ENCODE measurements at places on chromosomes 3 and 15.

DNA sequence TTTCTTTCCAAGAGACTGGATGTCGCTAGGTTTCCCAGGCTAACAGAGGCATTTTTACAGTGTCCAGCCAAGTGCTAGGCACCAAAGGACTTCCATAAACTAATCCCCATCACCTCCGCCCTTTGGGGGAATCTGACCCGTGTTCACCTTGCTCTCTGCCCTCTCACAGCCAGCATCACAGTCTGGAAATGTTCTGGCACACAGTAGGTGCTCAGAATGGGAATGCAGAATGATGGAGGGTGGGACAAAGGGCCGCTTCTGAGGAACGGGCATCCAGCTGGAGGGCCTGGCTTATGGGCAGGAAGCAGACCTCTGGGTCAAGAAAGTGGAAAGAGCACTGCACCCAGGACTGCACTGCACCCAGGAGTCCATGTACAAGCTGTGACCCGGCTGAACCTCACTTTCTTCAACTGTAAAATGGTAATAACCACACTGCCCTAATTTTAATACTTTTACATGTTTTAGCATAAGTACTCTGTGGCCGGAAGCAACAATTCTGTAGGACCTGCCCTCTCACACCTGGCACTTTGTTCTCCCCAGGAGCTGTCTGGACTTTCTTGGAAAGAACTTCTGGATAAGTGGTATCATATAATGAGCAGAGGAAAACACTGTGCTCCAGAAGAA is 901 bp upstream of the NMB start:
- DNase-seq: no peak

DNA sequence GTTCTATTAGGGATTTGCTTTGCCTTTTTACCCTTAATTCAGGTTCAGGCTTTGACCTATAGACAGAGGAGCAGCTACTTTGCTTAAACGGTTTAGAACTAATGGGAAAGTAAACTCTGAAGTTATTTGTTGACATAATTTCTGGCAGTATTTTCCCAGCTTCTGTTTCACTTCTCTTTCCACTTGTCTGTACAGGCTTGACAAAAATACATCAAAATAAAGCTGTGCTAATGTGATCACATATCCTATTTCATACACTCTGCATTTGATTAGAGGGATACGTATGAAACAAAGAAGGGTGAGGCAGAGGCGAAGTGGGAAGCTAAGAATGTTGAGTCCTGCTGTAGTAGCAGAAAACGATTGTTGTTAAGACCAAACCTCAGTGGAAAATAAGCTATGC is 389.1 kb upstream of the RARB start:
- DNase-seq: no peak

DNA sequence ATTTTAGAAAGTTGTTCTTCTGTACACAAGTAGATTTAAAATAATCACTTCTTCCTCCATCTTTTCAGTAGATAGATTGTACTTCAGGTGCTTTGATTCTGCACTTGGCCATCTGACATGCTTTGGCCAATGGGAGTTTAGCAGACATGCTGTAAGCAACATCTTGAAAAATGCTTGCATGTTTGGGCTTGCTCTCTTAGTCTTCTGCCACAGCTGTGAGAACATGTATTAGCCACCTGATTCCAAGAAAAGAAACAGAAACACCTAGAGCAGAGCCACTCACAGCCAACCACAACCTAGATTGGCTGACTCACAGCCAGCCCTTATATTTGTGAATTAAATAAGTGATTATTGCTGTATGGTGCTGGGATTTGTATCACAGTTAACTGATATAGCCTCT is 70.2 kb upstream of the GADL1 start:
- no peak for DNase-seq

DNA sequence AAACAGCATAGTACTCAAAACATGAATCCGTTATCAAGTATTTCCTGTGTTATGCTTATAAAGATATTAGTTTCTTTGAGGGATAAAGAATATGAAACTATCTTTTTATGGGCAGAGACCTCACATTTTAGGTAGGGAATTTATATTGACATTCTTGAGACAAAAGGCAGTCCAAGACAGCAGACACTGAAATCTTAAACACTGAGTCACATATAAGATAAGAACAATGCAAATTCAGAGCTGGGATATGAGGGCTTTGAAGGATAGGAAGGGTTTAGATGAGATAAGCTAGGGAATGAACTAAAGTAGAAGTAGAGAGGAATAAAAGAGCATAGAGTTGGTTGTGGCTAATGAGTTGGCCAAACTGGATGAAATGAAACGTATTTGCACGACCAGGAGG is 58.4 kb downstream of the ASTE1 start:
- DNase-seq: no peak

DNA sequence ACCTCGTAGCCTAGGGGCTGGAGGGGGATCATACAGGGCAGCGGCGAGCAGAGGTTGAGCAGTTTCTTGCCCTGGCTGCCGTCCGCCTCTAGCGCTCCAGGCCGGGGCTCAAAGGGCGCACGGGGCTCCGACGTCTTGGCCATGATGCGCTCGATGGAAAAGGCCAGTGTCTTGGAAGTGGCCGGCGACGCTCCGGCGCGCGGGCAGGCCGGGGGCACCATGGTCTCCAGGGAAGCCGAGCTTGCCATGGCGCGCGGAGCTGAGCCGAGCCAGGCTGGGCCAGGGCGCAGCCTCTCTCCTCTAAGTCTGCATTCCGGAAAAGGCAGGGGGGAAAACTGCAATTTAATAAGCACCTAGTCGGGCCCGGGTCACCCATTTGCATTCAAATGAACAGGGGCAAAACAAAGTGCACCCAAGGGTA is 719 bp downstream of the FEZF2 start:
- no peak for DNase-seq

DNA sequence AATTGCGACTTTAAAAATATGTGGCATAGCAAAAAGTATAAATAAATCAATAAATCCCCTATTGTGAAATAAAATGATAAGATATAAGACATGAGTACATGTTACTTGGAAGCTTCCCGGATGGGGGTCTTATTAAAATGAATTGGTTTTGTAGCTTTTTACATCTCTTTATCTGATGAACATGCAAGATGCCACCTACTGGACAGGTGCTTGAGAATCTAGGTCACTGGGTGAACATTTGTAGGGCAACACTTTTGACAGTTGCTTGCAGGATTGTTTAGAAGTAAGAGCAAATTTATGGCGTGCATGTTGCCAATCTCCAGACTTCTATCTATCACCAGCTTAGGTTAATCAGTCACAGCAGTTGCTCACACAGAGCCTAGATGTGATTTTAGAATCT is 362.7 kb upstream of the SUCLG2 start:
- no peak for DNase-seq

DNA sequence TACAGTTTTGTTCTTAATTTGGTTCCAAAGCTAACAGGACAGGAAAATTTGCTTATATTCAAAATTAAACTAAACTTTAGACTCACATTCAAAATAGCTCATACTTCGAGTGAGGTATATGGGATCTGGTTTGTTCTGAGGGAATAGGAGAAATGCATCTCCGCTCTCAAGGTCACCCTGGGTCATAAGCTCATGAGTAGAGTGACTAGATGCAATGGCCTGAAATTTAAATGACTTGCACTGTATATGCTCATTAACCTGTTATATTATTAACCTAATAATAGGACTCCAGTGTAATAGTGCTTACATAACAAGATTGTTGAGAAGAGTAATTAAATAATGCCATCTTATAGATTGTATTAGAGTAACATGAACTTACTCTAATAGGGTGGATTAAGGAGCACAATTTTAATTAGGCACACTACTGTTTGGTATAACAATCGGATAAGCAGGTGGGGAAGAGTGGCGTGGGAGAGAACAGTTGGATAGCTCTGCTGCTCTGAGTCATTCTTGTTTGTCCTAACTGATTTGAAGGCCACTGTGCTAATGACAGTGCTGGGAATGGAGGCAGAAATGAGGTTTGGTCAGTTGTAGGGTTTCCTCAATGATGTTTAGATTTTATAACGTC is 5.2 kb downstream of the NKTR start:
- DNase-seq: no peak

DNA sequence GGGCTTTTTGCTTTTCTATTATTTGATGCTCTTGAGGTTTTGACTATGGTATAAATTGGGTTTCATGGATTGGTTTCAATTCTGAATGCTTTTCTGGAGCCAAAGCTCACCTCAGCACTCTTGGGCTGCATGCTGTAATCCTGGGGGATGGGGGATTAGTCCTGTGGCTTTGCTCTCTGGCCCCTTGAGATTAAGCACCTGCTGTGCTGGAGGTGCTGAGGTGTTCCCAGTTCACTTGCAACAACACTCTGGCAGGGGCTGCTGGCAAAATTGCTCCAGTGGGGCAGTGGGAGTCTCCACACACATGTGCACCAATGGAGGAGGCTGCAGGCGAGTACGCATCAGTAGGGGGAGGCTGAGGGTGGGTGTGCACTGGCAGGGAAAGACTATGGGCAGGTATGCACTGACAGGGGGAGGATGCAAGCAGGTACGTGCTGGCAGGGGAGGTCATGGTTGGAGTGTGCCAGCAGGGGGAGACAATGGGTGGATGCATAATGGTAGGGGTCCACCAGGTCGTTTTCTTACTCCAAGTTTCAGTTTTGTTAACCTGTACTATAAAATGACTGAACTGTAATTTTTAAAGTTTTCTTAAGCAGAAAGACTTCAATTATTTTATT is 489.2 kb downstream of the FGF12 start:
- DNase-seq: no peak

GRCh38 chr3:151891721-151892120 is 18.3 kb downstream of the SUCNR1 start:
- DNase-seq: no peak

GRCh38 chr3:131216801-131217200 is 164.8 kb upstream of the NUDT16 start:
- no peak for DNase-seq

DNA sequence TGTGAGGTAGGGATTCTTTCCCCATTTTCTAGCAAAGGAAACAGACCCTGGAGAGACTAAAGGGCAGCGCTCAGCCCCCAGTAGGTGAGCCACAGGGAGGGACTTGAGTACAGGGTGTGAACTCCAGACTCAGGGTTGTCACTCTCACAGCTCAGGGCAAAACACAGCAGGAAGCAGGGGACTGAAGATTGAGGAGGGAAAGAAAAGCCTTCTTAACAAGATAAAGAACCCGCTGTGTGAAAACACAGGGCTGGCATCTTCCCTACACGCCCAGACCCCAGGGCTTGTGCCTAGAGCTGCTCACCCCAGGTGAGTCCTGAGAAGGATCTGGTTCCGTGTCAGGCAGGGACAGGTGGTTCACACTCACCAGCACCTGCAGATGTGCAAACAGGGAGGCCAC is 59.6 kb downstream of the ABTB1 start:
- no peak for DNase-seq

- no peak for DNase-seq
These were observed 8.9 kb downstream of the DZIP3 start for GRCh38 chr3:108598375-108598774.

DNA sequence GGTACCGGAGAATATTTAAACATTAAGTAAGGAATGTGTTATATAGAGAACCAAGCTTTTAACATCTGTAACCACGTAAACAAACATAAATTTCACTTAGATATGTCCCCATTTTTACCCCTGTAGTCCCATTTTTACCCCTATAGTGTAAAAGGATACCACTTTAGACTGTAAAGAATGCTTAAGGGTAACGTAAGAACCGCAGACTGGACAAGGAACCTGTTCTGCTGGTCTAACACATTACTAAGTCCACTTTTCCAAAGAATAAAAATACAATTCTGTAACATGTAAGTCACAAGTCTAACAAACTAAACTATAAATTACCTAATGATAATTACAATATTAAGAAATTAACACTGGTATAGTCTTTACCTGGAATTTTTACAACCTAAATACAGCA is 2.9 kb downstream of the SLC12A6 start:
- DNase-seq: no peak

DNA sequence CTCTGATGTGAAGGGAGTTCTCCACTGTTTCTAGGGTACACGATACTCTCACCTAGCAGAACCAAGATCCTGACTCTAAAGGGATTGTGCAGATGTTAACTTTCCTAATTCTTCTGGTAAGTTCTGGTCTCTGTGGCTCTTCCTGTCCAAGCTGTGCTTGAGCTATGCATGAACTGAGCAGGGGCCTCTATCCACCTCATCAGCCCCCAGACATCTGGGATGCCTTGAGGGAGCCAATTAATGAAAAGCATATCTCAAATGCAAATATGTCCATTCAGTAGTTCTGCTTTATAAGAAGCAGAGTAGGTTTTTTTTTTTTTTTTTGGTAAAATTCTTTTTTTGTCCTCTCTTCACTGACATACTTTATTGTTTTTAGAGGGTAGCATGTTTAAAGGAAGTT is 89.6 kb downstream of the POLR2M start:
- DNase-seq: no peak

GRCh38 chr3:110815008-110815583 is 256.5 kb upstream of the NECTIN3 start:
- DNase-seq: no peak

GRCh38 chr3:101591071-101591470 is 17.1 kb downstream of the PCNP start:
- no peak for DNase-seq

GRCh38 chr15:39327005-39327730 is 253.7 kb upstream of the THBS1 start:
- no peak for DNase-seq

DNA sequence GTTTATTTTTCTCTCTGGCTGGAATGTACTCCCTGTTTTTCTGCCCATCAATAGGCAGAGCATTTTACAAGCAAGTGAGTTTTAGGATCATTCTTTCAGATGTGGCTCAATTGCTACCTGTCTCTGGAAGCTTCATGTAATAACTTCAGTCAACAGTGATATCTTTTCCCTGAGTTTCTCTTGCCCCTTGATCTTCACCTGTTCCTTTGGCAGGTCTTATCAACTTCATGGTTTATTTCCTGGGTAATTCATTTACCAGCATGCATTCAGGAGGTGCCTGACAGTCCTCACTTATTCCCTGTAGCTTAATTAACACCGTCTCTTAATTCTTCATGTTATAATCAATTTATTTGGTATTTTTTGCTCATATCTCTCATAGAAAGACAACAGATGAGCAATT is 184.8 kb upstream of the CTDSPL start:
- DNase-seq: no peak

DNA sequence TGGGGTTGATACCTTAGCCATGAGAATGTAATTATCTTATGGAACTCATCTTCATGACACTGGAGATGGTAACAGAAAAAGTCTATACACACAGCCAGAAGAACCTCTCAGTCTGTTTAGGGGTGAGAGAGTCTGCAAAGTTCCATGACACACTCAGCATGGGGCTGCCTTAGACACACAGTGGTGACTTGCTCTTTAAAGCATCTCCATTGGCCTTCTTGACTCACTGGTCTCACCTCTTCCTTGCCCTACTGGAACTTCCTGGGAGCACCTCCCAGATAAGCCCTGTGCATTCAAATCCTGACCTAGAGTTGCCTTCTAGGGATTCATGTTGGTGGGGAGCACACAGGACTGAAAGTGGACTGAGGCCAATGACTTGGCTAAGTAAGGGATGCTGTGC is 9.3 kb downstream of the MAGI1 start:
- no peak for DNase-seq

Data from stimulated activated CD4-positive, alpha-beta T cell treated with anti-CD3 and anti-CD28 coated beads, TNF-alpha, amount 100 ng/mL, for 4 hours (primary cell).